RWPE2 (cell line): ENCODE measurements at places on chromosomes 1 and 21.

DNA sequence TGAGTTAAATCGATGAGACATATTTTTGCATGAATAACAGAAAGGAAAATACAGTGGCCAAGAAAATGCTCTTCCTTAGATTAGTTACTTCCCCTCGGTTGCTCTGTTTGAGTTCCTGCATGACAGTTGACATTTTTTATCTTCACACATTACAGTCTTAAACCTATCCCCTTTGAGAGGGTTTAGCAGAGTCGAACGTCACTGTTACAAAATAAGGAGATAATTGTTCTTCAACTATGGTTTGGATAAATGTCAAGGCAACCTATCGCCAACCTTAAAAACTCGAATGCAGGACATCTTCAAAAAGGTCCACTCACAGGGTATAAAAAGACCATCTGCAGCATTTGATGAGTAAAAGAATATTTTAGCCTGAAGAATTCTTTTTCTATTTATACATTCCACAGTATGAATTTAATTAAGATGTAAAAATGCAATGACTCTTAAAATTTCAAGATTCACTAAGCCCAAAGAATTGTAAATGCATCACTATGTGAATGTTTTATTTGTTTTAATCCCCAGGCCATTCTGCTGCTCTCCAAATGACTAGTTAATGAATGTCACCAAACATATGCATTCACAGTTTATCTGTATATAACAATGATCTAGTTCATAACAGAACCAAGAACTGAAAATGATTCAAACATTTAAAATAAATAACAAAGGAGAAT lies 68.9 kb upstream of the COL11A1 start:
- DNase-seq, result no peak

DNA sequence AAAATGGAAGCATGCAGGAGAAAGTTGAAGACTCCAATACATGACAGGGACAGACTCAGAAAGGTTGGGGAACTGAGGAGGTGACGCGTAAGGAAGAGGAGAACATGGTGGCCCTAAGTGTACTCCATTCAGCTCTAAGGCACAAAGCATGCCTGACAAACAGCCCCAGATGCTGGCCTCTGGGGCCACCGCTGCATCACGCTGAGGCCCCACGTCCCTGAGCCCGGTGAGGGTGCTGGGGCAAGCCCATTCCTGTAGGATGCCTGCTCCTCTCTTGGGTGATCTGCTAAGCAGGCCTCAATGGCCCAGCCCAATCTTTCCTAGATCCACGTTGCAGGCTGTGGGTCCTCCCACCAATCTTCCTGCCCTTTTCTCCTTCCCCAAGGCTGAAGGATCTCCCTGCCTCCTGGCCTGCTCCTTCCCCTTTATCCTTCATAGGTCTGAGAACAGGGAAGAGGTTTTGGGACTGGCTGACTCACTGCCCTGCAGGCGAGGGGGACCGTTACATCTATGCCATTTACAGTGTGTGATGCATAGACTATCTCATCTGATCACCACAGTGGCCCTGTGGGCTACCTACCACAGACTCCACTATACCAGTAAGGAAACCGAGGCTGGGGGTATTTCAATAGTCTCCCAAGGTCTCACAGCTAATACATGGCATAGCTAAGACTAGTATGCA lies 16.8 kb upstream of the NID1 start:
- DNase-seq, result no peak

- no peak for DNase-seq
Measured at GRCh38 chr1:22259551-22260282, 116.8 kb upstream of the WNT4 start.

DNA sequence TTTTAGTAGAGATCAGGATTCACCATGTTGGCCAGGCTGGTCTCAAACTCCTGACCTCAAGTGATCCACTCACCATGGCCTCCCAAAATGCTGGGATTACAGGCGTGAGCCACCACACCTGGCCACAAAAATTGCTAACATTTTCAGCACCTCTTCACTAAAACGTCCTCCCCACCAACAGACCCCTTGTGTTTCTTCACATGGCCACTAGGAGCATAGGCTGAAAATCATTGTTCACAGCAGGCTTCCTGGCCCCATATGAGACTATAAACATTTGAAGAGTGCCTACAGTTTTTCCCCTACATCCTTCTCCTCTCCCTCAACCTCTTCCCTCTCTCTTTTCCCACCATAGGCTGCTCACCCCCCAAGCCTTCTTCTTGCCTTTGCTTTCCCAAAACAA lies 28.0 kb upstream of the SFPQ start:
- DNase-seq, result no peak

- DNase-seq, result no peak
Measured at GRCh38 chr1:185245466-185245865, 71.6 kb downstream of the IVNS1ABP start.

DNA sequence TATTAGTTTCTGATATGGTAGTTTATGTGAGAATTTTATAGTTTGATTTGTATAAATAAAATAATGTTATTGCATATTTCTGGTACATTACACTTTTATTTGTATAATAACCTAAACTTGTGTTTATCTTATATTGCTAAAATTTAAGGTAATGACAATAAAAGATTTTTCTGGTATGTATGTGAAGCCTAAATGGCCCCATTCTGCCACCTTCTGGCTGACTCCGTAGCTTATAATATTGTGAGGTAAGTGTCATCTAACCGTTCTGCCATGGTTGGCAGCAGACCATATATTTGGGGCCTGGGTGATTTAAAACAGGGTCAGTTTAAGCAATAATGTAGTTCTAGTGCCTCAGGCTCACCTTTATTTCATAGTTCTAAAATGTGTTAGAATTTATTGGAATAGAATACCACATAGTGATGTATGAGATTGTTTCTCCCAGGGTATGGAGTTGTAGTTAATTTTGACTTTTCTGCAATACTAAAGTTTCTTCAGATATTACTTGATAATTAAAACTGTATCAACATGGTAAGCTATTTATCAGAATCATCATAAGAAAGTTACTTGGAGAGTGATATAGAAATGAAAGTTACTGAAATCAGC lies 21.2 kb upstream of the PRKACB start:
- DNase-seq, result no peak

DNA sequence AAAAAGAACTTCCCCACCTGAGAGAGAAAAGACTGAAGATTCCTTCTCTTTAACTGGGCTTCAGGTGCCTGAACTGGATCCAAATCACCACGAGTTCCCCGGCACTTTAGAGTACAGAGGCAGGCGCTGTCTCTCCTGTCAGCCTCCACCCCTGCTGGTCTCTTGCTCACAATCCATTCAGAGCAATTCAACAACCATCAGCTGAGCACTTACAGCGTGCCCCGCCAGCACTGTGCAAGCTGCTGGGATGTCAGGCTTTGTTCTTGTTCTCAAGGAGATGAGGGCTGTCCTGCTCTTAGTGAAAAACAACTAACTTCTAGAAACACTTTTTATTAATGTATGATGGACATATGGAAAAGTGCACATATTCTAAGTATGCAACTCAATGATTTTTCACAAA lies 68.7 kb upstream of the VAMP3 start:
- DNase-seq, result no peak
